T-helper 9 cell (primary cell): ENCODE measurements at places on chromosomes 1 and 21.

DNA sequence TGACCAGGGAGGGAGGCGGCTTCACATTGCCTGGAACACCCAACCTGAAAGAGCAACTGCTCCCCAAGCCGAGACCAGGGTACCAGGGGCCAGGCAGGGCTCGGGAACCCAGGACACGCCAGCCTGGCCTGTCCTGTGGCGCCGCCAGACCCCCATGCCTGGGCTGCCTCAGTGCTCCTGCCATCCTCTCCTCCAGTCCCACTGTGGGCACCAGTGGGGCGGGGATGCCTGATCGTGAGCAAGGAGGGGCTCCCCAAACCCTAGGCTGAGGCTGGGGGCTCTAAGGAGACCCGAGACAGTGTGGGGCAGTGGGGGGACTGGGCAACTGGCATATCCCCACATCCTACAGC is 45.1 kb downstream of the WNT9A start:
- DNase-seq = no peak

GRCh38 chr1:180290265-180291001 is 60.4 kb downstream of the LHX4 start:
- DNase-seq = no peak

GRCh38 chr1:167479331-167479979 is 38.9 kb downstream of the CD247 start:
- no peak for DNase-seq

GRCh38 chr1:78375996-78376395 is 114.8 kb upstream of the PTGFR start:
- no peak for DNase-seq

DNA sequence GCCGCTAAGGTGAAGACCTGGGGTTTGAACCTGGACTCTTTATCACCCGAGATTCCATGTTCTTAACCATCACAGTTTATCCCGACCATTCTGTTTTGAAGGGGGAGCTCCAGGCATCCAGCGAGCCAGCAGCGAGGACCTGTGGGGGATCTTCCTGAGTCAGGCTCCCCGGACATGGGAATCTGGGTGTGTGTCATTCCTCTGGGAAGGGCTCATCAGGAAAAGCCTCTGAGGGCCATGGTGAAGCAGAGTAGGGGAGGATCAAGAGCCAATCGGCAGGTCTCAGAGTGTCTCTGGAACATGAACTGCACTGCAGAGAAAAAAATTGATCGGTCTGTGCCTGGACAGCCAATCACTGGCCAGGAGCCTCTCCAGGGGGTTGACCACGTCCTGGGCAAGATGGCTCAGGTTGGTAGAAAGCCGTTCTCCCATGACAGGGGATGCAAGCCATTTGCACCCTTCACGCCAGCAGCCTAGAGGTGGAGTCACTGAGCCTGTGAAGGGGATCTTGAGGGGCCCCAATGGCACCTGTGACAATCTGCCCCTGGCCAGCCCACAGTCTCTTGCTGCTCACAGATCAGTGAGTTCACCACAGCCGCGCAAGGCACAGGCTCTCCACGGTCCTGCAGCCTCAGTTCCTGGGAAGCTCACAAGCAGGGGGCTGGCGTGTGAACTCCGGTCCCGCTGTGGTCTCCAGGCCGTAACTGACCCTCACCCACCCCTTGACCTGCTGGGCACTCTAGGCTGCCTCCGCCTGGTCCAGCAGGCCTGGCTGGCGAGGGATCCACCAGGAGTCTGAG is 20.4 kb upstream of the ACTRT2 start:
- DNase-seq = no peak

GRCh38 chr1:36567601-36568341 is 85.1 kb upstream of the CSF3R start:
- DNase-seq = no peak

- DNase-seq = no peak
These were observed 155.7 kb downstream of the COP1 start for GRCh38 chr1:176051402-176051801.

- peak; percentile 21 for DNase-seq
These were observed 139.4 kb downstream of the DHRS3 start for GRCh38 chr1:12478612-12478985.

DNA sequence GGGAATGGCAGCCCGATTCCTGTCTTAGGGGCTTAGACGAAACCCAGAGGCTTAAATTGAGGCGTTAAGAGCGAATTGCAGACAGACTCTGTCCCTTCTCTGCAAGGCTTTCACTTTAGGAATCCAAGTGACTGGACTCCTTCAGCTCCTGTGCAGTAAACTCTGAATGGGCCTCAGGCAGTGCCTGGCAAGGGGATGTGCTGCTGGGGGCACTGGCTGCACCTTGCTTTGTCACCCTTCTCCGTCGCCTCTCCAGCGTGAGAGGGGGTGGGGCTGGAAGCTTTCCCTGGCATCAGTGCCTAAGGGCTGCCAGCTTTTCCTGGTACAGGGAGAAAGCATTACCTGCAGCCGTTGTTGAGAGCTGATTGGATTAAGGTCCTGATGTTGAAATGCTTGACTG is 39.9 kb upstream of the NFASC start:
- no peak for DNase-seq

DNA sequence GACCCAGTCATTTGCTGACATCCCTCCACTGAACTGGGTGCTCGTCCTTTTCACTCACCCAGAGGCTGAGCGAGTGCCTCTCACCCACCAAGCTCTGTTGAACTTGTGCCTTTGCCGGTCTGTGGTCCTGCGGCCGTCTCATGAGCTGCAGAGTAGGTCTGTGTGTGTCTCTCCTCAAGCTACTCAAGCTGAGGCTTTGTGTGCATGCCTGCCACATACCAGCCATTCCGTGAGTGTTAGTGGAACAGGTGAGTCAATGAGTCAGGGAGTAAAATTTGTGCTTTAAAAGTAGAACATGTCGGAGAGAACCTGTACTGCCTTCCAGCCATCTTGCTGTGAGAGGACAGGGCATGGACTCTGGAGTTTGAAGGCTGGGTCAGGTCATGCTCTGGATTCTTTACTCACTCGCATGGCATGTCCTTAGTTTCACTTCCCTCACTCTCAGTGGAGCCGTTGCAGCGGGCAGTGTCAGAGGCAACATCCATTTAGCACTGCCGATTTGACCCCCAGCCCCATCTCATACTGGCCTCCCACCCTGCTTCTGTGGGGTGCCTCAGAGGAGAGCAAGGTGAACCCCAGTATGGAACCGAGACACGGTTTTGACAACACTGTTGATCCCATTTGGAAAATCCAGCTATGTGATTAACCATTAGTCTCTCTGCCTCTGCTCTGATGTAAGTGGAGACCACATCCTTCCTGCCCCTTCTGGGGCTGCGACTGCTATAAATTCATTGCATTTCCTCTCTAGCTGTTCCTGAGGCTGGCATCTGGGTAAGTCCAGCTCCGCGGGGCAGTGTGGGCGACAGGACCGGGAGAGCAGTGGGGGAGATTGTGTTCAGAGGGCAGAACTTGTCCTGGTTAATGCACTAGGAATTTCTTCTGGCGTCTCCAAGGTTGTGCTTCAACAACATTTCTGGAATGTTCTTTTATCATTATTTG is at the start of gene NLRP3:
TSS of gene NLRP3 (plus strand) at position 751 of the 939 bp plus-strand sequence. CDS start 2,628 bp downstream, outside the sequence.
- DNase-seq = peak; percentile 18

GRCh38 chr1:176880955-176881595 is 283.4 kb downstream of the ASTN1 start:
- DNase-seq = peak; percentile 11

GRCh38 chr1:231418101-231418740 is 3.9 kb downstream of the EGLN1 start:
- DNase-seq = no peak
